ENCODE measurements at places on chromosomes 6 and 20.

DNA sequence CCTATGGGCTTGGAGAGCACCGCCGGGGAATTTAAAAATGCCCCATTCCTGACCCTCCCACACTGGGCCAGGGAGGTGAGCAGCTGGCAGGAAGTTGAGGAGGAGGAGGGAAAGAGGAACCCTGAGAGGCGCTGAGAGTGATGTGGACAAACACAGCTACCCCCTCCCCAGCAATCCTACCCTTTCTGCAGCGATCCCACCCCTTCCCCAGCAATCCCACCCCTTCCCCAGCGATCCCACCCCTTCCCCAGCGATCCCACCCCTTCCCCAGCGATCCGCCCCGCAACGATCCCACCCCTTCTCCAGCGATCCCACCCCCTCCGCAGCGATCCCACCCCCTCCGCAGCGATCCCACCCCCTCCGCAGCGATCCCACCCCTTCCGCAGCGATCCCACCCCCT, 111.6 kb downstream of the SYCP2 start:
- DNase-seq = no peak

- no peak for DNase-seq
Observed at GRCh38 chr20:53805895-53806384, 212.3 kb upstream of the ZNF217 start.

- no peak for DNase-seq
Observed at GRCh38 chr6:157688960-157689599, 134.0 kb upstream of the SNX9 start.

DNA sequence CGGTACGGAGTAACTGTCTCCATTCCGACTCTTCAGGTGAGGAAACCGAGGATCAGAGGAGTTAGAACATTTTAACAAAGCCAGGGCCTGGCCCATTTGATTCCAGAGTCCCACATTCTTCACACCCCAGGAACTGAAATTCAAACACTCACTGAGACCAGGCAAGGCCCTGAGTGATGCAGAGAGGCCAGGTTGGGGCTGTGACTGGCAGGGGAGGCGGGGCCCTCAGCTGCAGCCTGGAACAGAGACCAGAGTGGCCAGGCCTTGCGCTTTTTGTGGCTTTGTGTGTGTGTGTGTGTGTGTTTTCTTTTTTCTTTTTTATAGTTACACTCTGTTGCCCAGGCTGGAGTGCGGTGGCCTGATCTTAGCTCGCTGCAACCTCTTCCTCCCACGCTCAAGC, 57.2 kb downstream of the BCAS4 start:
- no peak for DNase-seq

- no peak for DNase-seq
Observed at GRCh38 chr6:157445277-157446009, 64.5 kb downstream of the ZDHHC14 start.

- no peak for DNase-seq
Observed at GRCh38 chr20:63597651-63598478, 23.8 kb upstream of the HELZ2 start.

DNA sequence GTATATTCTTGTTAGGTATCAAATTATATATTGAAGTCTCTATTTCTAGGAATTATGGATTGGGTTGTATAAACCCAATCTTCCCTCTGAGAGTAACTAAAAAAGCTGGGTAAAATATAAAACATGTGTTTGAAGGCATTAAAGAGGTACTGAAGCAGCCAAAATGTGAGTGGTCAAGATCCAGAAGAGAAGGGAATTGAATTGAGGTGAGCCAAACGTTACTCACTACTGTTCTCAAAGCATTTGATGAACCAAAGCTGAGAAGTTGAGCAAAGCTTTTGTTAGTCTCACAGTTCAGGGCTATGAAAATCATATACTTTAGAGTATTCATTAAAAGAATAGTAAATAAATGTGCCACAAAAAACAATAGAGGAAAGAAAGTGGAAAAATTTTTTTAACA, 365.8 kb downstream of the BCKDHB start:
- DNase-seq = no peak

GRCh38 chr6:135182071-135183001, 1.2 kb downstream of the MYB start:
- peak; percentile 33 for DNase-seq

- no peak for DNase-seq
Observed at GRCh38 chr6:111237852-111238251, 150.5 kb downstream of the SLC16A10 start.

GRCh38 chr6:122476131-122476530, 4.5 kb upstream of the SERINC1 start:
- DNase-seq = no peak

DNA sequence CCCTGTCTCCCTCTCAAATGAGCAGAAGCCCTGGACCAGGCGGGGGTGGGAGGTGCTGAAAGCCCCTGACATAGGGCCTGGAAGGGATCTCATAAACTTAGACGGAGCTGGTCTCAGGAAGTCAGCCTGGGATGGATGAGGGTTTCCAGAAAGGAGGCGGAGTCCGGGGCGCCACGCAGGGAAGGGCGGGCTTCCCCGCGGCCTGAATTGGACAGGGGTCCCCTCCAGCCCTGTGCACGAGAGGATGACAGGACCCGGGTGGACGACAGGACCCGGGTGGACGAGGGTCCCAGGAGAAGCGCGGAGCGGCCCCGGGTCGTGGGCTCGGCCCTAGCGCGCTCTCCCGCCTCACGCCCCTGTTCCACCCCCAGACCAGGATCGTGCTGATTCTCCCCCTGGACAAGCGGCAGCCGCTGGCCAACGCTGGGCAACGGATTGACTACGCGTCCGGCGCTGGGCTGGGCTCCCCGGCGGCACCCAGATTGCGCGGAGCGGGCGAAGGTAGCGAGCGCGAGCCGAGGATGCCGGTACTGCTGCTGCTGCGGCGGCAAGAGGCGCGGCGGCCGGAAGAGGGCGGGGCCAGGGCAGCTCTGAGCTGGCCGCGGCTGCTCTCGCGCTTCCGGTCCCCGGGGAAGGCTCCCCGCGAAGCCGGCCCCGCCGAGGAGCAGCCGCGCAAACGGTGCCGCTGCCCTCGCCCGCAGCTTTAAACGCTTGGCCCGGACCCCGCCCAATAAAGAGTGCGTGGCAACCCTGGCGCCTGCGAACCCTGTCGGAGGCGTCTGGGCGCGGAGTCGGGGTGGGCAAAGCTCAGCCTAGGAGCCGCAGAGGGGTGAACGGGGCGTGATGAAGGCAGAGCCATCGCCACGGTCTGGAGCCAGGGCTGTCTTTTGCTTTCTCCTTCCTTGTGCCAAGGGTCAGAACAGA, 1.3 kb downstream of the C20orf144 start:
- DNase-seq = peak; percentile 82

DNA sequence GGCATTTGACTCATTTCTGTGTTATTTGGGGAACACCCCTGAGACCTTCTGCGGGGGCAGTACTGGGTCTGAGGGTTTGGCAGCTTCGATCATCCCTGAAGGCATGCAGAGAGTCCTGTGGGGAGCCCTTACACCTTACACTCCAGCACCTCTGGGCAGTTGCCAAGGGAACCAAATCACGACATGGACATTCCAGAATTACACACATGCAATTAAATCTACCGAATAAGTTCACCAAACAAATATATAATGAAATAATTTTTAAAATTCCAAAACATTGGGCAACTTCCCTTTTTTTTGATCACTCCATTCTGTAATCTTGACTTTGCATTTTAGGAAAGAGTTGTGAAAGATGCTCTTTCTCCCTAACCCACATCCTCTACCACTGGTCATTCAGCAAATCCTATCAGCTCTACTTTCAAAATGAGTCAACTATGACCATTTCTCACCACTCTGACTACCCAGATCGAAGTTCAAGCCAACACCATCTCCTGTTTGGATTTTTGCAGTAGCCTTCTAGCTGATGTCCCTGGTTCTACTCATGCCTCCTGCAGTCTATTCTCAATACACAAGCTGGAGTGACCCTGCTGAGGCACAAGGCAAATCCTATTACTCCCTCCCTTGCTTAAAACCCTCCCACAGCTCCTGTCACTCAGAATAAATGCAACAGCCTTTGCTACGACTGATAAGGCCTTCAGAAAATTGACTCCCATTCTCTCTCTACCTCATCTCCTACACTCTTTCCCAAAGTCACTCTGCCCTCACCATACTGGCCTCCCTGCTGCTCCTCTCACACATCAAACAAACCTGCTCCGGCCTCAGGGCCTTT, 533.3 kb downstream of the HACE1 start:
- DNase-seq = no peak

- no peak for DNase-seq
Observed at GRCh38 chr6:168278904-168279303, 40.7 kb downstream of the DACT2 start.

- DNase-seq = no peak
Observed at GRCh38 chr6:7973584-7973983, 63.0 kb upstream of the TXNDC5 start.

DNA sequence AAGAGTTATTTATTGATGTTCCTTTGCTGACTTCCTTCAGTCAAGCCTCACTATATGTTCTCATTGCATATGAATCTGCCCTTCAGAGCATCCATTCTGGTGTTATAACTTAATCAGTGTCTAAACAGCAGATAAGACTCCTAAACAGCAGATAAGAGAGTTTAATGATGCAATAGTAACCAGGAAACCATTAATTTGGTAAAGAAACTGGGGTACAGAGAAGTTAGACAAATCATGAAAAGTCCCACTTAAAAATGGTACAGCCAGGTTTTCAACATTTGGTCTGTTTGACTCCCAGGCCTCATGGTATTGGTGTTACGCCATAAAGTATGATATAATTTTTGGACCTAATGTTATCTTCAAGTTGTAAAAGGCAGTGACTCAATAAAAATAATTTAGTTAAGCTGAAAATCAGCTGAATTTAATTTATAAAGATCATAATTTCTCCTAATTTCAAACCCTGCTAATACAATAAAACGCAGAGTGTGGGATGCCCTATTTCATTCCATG, 127.4 kb upstream of the DST start:
- DNase-seq = no peak

GRCh38 chr20:1964659-1965405, 29.0 kb downstream of the PDYN start:
- no peak for DNase-seq

GRCh38 chr6:112044856-112045255, 9.0 kb upstream of the CCN6 start:
- no peak for DNase-seq

- no peak for DNase-seq
Observed at GRCh38 chr6:124430740-124431318, 531.4 kb upstream of the RNF217 start.

DNA sequence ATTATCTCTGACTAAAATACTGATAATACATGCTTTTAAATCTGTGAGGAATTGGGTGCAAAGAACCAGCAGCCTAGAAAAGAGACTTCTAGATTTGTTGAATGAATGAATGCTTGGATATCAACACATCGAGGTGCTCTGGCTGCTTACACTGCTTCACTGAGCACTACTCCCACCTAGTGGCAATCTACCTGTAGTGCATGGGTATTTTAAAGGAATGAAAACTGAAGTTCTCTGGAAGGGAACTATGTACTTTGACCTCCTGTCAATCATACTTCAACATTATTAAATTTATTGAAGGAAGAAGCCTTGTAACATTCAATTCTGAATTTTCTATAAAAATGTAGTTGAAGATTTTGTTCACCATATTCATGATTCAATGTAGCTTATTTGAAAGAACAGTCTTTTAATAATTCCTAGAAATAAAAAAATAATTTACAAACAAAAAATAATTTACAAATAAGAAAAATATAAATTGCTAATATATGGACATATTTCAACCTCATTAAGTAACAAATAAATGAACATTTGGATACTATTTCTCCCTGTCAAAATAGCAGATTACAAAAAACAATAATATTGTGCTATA, 111.2 kb upstream of the MMS22L start:
- no peak for DNase-seq

DNA sequence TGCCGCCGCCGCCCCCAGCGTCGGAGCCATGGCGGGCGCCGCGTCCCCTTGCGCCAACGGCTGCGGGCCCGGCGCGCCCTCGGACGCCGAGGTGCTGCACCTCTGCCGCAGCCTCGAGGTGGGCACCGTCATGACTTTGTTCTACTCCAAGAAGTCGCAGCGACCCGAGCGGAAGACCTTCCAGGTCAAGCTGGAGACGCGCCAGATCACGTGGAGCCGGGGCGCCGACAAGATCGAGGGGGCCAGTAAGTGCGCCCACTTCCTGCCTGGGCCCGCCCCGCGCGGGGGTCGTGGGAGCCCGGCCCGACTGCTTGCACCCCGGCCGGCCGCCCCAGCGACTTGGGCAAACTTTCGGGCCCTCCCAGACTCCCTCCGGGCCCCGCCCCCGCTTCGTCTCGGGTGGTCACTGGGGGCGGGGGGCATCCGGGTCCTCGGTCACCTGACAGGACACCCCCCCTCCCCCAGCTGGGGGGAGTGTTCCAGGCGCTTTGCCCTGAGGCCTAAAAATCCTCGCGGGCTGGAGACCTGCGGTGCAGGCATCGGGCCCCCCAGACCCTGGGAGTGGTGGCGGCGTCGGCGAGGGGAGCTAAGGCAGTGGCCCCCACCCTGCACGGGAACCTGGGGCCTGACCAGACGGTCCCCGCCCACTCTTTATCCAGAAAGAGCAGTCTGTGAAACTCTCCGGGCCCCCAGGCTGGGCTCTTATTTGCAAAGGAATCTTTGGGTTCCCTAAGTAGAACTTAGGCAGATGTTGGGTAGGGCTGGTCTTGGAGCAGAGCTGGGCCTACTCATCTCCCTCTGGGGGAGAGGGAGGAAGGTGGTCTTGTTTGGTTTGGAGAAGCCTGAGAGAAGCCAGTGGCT, 501 bp downstream of the PLCG1 start:
- DNase-seq = peak; percentile 39

DNA sequence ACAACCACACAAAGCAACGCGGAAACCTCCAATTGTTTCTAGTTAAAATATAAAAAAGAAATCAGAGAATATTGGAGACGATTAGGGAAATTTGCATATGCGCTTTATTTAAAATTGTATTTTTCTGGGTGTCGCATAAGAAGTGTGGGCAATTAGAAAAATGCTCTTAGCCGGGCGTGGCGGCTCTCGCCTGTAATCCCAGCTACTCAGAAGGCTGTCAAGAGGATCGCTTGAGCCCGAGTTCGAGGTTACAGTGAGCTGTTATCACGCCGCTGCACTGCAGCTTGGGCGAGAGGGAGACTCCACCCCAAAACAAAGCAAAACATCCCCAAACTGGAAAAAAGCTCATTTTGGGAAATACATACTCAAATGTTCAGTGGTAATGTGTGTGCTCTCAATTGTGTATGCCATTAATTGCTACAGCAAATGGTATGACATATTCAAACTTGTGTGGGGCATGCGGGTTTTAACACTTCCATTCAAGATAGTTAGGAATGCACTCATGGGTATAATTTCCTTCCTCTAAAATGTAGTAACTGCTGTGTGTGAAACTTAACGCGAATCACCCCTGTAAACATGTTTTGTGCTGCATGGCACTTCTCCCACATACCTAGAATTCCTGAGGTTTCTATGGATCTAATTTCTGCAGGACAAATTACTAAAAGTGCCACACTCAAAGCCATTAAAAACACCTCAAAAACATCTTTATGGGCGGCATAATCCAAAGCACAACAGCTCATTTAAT, 54.7 kb upstream of the HFE start:
- DNase-seq = no peak

Measured in activated naive CD4-positive, alpha-beta T cell (primary cell).